ENCODE measurements at places on chromosomes 4 and X. TPM values are rescaled to one million over a fixed set of nuclear protein-coding genes. Genes with fewer than 3 reads are reported as not detected.

Gene PABPC5
- not detected for total RNA-seq

Gene PITX2
- total RNA-seq: not detected

Gene SCRG1
- total RNA-seq: not detected

Gene NCBP2L
- total RNA-seq: not detected

Measured in T-cell (primary cell).